ENCODE measurements at places on chromosomes 11 and 22.

DNA sequence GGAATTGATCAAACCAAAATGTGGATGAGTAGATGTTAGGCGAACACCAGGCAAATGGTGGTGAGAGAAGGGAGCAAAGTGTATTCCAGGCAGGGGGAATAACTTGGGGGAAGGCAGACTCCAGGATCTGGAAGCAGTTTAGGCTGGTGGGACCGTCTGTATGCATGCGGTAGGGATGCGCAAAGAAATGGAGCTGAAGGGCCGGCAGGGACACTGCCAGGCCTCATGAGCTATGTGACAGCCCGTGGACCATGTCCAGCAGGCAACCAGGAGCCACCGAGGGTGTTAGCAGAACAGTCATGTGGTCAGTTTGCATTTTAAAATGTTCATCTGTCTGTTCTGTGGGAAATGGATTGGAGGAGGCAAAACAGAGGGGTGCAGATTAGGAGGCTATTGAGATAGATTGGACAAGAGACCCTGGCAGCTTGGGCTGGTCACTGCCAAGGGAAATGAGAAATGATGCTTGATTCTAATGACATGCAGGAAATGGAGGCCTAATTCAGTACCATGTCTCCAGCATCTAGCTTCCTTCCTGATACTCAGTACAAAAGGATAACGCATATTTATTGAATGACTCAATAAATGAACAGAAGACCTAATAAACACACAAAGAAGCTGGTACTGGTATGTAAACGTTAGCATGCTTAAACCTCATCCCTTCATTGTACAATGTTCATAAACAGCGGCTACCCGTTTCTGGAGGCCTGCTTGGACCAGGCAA is 412.4 kb downstream of the BUD13 start:
- DNase-seq, result no peak

DNA sequence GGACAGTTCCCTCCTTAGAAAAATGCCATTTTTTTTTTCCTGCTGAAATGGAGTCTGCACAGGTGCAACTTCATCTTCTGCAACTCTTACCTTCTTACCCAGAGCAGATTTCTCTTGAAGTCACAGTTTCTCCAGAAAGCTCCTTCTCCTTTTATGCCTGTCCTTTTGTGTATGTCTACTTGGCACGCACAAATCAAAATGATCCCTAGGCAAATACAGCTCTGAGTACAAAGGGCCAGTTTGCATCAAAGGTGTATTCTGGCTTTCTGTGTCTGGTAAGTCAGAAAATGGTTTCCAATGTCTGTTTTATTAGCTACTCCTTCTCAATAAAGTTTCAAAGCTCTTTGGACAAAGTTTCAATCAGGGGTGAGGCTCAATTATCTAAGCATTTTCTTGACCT is 2.5 kb downstream of the CLDN25 start:
- DNase-seq, result no peak

- DNase-seq, result no peak
These were observed 83.5 kb downstream of the DSCAML1 start for GRCh38 chr11:117713538-117713991.

GRCh38 chr11:8707541-8708191 is 25.1 kb downstream of the RPL27A start:
- no peak for DNase-seq

GRCh38 chr11:42311944-42312343 is 852.5 kb upstream of the LRRC4C start:
- no peak for DNase-seq

DNA sequence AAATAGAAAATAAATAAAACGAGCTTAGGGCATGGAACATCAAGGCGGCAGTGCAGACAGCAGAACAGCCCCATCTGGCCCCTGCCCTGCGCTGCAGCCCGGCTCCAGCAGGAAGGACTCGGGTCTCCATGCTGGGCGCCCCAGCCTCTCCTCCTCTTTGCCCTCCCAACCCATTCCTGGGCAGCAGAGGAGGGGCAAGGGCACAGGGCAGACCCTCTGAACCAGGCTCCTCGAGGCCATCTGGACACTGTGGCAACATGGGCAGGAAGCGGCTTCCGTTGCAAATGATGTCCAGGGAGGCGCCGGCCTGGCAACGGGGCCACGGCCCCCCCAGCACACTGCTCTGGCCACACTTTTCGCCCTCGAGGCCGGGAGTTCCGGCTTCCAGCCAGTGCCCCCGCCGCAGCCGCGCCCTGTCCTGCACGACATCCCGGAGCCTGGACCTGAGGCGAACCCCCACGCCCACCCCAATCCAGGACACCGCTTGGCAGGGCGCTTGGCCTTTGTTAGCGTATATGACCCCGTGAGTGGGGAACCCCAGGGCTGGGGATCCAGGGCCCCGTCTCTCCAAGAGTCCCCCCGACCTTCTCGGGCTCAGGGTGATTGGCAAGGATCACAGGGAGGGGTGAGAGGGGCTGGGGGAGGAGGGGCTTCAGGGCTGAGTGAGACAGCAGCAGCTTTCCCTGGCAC is 192.1 kb downstream of the IGLL1 start:
- DNase-seq, result no peak

GRCh38 chr22:40482391-40482790 is 112.0 kb downstream of the SGSM3 start:
- no peak for DNase-seq

DNA sequence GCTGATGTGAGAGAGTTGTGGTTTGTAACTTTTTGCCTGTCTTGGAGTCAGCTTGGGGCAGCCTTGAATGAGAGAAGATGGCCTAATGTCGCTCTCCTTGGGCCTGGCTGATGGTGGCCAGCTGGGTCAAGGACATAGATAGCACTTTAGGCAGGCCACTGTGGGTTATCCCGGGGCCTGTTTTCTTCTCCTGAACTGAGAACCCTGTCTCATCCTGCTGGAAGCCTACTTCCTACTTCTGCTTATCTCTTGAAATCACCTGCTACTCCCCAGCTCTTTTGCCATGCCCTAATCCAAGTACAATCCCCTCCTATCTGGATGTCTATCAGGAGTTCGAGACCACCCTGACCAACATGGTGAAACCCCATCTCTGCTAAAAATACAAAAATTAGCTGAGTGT is 49.5 kb downstream of the OSBP2 start:
- DNase-seq, result no peak

DNA sequence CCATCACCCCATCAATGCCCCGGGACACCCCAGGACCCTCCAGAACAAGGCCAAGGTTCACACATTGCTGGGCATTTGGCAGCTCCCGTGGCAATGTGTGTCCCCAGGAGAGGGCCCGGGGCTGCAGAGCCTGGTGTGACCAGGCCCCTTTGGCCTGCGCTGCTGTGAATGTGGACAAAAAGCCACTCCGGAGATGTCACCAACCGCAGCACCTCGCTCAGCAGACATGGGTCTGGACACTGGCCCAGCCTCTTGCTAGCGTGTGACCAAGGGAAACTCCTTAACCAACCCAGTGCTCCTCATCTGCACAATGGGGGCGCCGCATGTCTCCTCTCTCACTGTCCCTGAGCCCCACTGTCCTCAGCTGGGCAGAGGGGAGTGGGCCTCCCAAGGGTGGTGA is 8.0 kb upstream of the CHADL start:
- no peak for DNase-seq

- DNase-seq, result no peak
These were observed 8.0 kb downstream of the RIBC2 start for GRCh38 chr22:45421349-45422055.

GRCh38 chr11:76592025-76592914 is 78.3 kb downstream of the LRRC32 start:
- DNase-seq, result no peak

- no peak for DNase-seq
These were observed 11.9 kb downstream of the C11orf21 start for GRCh38 chr11:2289859-2290258.

DNA sequence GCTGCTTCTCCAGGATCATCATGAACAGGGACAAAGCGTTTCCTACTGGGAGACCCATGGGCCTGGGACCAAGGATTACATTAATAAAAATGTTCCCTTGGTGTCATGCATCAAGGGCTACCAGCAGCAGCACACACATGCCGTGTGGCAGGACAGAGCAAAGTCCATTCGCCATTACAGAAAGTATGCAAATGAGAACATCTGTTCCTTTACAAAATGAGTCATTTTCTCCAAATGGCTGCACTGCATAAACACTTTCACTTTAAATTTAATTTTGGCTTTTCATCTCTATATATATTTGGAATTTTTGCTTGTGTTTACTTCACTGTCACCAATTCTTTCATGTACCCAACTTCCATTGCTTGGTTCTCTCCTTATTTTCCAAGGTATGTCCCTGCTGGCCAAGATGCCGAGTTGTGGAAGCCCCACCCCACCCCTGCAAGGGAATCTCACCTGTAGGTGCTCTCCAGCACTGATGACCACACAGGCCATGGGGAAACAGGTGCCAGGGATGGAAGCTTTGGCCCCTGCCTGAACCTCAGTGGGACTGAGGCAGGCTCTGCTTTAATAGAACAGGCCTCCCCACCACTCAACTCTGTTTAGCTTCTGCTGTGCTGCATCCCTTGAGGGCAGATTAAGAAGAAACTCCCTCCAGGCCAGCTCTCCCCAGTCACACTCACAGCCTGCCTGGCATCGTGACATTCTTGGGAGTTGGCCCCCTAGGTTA is 15.6 kb upstream of the GNAZ start:
- DNase-seq, result no peak

GRCh38 chr11:95570845-95571244 is 218.7 kb downstream of the FAM76B start:
- no peak for DNase-seq

GRCh38 chr11:63537293-63538101 is 889 bp downstream of the PLAAT4 start:
- no peak for DNase-seq

DNA sequence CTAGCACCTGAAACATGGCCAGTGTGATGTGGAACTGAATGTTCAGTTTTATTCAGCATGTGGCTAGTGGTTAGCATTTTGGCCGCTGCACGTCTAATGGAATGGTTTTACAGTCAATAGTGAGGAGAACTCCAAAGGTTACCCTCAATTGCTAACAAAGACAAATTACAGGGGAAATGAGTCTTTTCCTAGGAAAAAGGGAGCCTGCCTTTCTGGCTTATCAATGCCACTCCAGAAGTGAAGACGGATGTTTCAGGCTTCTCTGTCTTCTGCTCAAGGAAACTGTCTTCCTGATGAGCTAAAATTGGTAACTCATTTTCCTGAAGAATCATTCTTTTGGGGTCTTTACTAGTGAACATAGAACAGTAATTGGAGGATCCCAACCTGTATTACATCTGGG is 84.3 kb upstream of the CRTAM start:
- no peak for DNase-seq

DNA sequence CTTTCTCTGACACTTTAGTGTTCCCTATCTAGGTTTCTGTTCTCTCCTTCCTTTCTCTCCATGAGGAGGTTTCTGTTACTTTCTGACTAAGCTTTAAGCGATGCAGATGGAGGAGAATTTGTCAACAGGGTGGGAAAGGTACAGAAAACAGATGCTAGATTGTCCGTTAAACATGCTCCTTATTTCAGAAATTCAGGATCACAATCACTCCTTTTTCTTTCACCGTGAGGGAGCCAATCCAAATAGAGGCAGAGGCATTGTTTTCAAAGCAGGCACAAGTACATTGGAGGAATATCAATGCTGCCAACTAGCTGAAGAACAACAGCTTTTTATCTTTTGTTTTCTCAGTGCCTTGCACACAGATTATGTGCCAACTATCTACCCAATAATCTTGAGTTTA is 215.7 kb upstream of the FOLH1 start:
- no peak for DNase-seq

Data from COLO829 (cell line).